NCI-H1436 treated with DMSO at 0.1 percent for 48 hours (cell line): ENCODE measurements at places on chromosomes 11 and 22.

DNA sequence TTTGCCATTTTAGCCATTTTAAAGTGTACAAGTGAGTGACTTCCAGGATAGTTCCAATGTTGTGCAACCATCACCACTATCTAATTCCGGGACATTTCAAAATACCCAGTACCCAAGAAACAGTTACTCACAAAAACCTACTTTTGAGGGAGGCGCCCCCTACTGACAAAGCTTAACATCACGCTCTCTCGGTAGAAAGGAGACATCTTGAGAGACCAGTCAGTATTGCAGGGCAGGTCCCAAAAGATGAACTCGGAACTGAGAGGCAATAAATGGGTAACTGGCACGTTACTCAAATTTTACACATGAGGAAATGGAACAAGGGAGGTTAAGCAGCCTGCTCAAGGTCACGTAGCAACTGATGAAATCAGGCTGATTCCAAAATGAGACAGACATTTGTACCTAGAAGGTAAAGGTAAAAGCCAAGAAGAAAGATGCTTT is 50.0 kb upstream of the POU2AF1 start:
- no peak for DNase-seq

GRCh38 chr11:19350160-19350559 is 109.4 kb upstream of the E2F8 start:
- no peak for DNase-seq

- no peak for DNase-seq
Observed at GRCh38 chr22:20002636-20003035, 14.0 kb downstream of the ARVCF start.

DNA sequence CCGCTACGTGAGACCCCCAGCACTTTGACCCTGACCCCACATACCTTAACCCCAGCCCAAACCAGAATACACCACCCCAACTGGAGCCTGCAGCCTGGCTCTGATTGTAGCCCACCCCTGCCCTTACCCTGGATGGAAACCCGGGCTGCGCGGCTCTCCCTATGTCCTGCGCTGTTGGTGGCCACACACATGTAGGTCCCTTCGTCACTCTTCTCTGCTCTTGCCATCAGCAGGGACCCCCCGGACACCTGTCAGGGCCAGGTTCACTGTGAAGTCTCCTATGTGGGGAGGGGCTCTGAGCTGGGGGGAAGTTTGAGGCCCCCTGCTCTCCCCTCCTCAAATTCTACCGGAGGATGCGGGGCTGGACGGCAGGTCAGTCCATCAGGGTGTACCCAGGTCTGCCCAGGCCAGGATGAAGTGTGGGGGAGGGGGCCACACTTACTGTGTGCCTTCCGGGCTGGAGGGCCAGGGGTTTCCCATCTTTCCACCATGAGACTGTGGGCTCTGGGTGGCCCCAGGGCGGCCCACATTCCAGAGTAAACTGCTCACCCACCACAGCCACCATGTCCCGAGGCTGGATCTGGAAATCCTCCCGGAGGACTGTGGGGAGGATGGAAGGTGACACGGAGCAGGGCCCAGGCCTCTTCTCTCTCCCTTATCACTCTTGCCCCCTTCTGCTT is 1.5 kb downstream of the ROBO4 start:
- no peak for DNase-seq

DNA sequence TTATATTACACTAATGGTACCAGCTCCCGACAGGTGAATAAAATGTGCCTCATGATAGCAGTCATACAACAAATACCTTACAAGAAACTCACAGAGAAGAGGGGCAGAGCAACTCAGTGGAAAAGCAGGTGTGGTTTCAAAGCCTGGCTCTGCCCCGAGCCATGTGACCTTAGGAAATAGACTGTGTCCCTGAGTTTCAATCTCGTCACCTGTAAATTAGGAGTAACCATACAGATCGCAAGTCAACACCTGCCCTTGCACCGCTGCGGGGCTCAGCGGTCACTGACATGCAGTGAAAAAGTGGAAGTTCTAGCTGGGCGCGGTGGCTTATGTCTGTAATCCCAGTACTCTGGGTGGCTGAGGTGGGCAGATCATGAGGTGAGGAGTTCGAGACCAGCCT is 11.9 kb upstream of the MRTFA start:
- DNase-seq, result no peak

DNA sequence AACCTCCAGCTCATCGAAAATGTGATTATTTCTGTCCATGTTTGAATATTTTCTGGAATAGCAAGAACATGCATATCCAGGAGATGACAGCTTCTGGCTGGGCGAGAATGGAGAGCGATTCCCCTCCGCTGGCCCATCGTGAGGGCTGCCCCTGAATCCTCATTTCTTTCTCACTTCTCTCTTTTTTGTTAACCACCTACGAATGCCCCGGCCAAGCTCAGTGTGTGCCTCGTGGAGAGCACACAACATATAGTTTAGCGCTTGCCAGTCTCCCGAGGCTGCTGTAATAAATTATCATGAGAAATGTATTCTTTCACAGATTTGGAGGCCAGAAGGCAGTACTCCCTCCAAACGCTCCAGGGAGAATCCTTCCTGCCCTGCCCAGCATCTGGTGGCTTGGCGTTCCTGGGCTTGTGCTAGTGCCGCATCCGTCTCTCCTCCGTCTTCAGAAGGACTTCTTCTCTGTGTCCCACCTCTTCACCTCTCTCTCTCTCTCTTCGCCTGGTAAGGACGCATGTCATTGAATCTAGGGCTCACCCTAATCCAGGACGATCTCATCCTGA is 1306.0 kb downstream of the TBC1D22A start:
- DNase-seq, result no peak
